ENCODE measurements at places on chromosomes 3 and 15.

DNA sequence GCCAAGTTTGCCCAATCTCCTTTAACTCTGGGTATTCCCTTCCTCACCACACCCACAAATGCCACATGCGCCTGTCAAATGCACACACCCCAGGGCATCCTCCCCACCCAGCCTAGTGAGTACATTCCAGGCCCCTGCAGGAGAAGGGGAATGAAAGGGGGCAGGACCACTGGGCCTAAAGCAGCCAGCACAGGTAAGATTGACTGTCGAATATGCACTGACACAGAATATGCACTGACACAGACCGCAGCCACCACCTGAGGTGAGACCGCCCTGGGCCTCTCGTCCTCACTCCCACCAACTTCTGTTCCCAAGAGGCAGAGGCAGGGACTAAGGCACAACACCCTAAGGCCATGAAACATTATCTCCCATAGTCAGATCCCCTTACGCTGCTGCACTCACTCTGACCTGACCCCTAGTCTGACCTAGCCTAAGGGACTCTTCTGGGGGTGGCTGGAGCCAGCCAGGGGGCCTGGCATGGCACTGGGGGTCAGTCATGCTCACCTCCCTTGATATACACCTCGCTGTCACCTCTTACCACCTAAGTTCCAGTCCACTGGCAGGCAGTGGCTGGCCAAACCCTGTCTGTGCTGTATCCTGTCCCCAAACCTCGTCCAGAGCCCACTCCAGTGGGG is 10.8 kb downstream of the AP3B2 start:
- no peak for DNase-seq

DNA sequence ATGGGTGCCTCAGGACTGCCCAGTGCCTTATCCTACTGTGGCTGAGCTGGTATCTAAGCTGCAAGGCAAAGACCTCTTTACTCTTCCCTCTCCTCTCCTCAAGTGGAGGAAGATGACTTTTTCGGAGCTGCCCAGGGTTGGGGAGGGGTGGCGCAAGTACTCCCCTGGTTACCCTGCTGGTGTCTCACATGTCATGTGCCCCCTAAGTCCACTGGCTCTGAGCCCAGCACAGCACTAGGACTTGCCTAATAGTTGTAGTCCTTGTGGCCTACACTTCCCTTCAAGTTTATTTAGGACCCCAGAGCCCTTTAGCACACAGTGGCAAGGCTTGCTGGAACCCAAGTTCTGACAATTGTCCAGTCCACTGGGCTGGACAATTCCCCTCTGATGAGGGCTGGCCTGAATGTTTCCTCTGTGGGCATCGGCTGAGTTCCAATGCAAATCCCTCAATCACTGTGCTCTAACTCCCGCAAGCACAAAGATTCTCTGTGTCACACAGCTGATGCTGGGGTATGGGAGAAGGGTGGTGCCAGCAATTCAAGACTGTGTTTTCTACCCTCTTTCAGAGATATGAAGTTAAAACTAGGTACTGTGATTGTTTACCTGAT is 60.4 kb downstream of the UQCC5 start:
- DNase-seq, result no peak

DNA sequence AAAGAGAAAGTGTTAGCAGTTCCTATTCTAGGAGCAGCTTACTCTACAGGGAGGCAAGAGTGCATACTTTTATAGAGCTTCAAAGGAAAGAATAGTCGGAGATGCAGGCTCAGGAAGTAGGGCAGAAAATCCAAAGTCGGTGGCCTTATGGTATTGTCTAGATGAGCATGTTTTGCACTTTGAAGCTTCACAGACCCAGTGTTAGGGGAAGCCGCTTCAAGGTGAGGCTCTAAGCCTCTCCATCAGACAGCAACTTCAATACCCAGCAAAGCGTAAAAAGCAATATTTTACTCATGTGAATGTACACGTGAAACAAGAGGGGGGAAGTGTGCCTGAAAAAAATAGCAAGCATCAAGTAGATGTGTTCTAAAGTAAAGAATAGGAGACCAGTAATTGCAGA is 125.6 kb upstream of the RASGRP1 start:
- no peak for DNase-seq

- DNase-seq, result no peak
Measured at GRCh38 chr3:23264413-23264812, 61.3 kb downstream of the UBE2E2 start.

GRCh38 chr15:90352107-90352893 is at the start of gene ZNF774:
Gene ZNF774, plus strand, starts transcription at chr15:90352284. Its CDS starts 2,377 bp downstream, at chr15:90354661.
- DNase-seq, result peak; percentile 78

GRCh38 chr3:38950581-38950980 is 101.2 kb downstream of the SCN11A start:
- no peak for DNase-seq

- peak; percentile 75 for DNase-seq
Measured at GRCh38 chr3:194103983-194104751, 31.8 kb upstream of the HES1 start.

DNA sequence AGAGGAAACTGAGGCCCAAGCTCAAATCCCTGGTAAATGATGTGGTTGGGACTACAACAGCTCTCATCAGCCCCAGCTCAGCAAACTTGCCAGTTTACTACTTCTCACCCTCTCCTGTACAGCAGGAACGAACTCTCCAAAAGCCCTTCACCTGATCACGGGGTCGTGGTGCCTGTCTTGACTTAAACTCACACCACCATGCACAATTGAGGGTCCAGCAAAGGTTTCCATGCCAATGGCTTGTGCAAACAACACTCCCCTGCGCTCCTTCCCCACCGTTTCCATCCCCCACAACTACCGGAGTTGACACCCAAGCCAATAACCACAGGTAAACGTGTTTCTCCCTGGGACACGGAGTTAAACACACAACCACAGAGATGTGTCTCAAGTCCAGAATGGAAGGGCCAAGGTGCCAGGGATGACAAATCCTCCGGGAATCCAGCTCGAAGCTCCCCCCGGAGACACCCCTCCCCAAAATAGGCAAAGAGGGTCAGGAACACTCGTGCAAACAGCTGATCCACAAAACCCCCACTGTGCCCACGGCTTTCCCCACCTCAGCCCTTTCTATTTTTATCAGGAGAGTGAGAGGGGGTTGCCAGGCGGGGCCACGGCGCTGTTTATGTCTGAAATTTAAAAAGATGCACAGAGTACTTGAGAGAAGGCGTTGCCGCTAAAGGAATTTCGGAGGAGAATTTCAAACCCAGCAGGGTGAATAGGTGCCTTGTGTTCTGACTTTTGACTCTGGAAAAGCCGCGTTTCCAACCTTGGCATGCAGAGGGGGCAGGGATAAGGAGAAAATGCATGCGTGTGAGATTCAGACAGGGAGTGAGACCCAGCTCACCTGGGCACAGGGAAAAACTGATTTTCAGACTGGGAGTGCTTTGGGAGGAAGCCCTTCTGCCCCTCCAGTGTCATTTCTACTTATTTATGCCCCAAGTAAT is 10.6 kb upstream of the ACAN start:
- no peak for DNase-seq

GRCh38 chr3:187646906-187647660 is 23.1 kb downstream of the SST start:
- DNase-seq, result no peak

GRCh38 chr3:140023616-140024530 is 88.9 kb downstream of the CLSTN2 start:
- no peak for DNase-seq

- DNase-seq, result no peak
Measured at GRCh38 chr3:111675846-111676210, 80.7 kb upstream of the ZBED2 start.

DNA sequence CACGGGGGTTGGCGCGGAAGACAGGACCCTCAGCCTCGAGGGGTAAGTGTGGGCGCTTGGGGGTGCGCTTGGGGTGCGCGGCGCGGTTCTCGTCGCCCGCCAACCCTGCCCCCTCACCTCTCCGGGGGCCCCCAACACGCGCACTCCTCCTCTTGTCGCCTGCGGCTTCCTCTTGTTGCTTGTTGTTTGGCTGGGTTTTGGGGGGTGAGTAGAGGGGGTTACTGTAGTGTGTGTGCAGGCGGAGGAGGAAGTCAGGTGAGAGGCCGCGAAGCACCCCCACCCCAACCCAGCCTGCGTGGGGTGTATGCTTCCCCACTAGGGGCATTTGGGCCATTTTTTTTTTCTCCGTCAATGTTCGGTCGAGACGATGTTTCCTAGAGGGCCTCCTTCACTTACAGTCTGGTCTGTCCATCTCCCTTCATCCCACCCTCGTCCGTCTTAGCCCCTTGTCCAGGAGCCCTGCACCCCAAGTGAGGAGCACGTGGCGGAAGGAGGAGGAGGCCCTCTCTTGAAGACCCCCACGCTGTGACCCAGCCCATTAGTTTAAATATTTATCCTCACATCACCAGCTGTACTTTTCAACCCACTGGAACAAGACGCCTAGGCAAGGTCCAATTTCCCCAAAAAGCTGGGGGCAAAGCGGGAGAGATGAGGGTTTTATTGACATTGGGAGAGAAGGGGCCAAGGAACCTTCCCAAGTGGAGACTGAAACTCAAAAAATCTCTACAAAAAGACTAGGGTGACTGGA is 20.4 kb upstream of the SATB1 start:
- no peak for DNase-seq

DNA sequence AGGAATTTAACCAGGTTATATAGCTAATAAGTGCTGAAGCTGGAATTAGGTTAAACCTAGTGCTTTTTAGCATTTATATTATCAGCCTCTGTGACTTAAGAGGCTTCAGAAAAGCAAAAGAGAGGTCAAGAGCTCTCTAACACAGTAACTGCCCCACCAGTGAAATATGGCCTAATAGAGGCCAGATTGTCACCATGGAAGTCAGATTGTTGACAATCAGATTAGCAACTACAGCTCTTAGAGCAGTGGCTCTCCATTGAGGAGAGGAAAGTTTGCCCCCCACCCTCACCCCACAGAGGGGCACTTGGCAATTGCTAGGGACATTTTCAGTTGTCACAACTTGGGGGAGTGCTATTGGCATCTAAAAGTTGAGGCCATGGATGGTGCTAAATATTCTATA is 23.3 kb upstream of the LMOD3 start:
- DNase-seq, result no peak

GRCh38 chr3:82509951-82510603 is 748.6 kb upstream of the GBE1 start:
- DNase-seq, result no peak

GRCh38 chr3:50600841-50601591 is 10.6 kb downstream of the CISH start:
- no peak for DNase-seq

- DNase-seq, result peak; percentile 34
Measured at GRCh38 chr3:182683453-182683852, 109.9 kb upstream of the ATP11B start.

- no peak for DNase-seq
Measured at GRCh38 chr3:2246873-2247648, 148.4 kb downstream of the CNTN4 start.

- no peak for DNase-seq
Measured at GRCh38 chr15:92578096-92578835, 77.3 kb downstream of the FAM174B start.

DNA sequence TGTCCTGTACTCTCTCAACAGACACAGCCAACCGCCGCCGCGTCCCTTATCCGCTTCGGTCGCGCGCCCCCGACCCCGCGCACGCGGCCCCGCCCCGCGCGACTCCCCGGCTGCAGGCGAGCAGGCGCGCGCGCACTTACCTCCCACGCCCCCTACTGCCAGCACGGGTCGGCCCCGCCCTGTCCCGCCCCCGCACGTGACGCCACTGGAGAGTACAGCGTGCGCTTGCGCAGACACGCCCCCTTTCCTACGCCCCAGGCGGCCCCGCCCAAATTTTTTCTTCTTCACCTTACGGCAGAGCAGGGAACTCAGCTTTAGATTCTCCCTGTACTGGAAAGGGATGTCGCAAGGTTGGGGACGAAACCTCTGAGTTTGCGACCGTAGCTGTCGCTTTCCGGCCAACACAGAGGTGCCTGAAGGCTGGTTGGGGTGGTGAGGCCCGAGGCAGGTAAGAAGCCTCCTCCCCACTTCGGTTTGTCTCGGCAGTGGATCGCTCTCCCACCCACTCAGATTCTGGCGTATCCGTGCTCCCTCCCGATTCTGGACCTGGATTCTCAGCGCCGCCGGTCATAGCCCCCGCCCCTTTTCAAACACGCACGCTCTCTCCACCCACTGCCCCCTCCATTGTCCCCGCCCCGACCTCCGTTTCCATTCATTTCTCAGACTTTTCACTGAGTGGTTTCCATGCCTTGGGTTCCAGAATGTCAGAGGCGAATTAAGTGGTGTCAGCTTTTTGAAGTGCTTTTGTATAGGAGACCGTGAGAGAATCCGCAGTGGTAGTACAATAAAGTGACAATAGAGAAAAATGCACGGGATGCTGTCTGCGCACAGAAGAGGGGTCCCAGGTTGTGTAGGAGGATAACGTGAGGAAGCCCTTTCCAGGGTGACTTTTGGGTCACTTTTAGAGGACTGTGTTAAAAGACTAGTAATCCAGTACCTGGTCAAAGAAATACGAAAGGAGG is at the start of the genes MYO9A and SENP8:
Gene MYO9A (minus strand): TSS at position 134 of the 962 bp plus-strand sequence. CDS start 71,587 bp downstream, outside the sequence.
Gene SENP8 (plus strand): TSS at position 387 of the 962 bp plus-strand sequence. CDS start 21,221 bp downstream, outside the sequence.
- peak; percentile 93 for DNase-seq

GRCh38 chr3:193842029-193842798 is 249.2 kb downstream of the OPA1 start:
- peak; percentile 24 for DNase-seq

DNA sequence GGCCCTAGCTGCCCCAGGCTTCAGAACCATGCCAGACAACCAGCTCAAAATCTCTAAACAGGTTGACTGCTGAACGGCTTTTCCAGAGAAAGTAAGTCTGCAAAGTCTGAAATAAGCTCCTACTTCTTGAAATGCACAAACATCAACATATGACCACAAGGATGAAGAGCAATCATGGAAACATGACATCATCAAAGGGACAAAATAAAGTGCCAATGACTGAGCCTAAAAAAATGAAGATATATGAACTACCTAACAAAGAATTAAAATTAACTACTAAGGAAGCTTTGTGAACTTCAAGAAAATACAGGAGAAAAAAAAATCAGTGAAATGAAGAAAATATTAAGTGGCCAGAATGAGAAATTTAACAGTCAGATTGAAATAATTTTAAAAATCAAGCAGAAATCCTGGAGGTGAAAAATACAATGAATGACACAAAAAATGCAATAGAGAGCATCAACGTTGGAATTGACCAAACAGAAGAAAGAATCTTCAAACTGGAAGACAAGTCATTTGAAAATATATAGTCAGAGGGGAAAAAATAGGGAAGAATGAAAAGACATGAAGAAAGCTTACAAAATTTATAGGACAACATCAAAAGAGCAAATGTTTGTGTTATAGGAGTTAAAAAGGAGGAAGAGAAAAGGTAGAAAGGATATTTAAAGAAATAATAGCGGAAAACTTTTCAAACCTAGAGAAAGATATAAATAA is 364.2 kb downstream of the OCA2 start:
- no peak for DNase-seq

GRCh38 chr3:7876741-7877297 is 624.8 kb upstream of the LMCD1 start:
- DNase-seq, result no peak

- DNase-seq, result no peak
Measured at GRCh38 chr3:26623419-26624208, 1.0 kb downstream of the LRRC3B start.

DNA sequence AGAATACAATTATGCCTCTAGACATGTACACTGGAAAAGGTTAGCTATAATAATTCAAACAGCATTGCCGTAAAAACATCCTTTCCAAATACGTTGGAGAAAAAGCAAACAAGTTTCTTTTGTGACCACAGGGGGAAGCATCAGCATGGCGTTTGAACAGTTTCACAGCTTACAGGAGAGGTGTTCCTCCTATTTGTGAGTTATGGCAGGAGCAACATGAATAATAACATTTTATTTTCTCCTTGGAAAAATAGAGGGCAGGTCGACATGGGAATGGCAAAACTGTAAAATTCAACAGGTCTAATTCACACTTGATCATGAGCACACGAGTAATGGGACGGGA is 39.7 kb upstream of the GADL1 start:
- no peak for DNase-seq

Measured in activated B cell treated with CpG ODN at 0.5 μM for 24 hours (primary cell).